NCI-H2107 (cell line): ENCODE measurements at places on chromosomes 6 and 20.

- DNase-seq: no peak
These were observed 39.4 kb downstream of the MAP7 start for GRCh38 chr6:136510782-136511181.

DNA sequence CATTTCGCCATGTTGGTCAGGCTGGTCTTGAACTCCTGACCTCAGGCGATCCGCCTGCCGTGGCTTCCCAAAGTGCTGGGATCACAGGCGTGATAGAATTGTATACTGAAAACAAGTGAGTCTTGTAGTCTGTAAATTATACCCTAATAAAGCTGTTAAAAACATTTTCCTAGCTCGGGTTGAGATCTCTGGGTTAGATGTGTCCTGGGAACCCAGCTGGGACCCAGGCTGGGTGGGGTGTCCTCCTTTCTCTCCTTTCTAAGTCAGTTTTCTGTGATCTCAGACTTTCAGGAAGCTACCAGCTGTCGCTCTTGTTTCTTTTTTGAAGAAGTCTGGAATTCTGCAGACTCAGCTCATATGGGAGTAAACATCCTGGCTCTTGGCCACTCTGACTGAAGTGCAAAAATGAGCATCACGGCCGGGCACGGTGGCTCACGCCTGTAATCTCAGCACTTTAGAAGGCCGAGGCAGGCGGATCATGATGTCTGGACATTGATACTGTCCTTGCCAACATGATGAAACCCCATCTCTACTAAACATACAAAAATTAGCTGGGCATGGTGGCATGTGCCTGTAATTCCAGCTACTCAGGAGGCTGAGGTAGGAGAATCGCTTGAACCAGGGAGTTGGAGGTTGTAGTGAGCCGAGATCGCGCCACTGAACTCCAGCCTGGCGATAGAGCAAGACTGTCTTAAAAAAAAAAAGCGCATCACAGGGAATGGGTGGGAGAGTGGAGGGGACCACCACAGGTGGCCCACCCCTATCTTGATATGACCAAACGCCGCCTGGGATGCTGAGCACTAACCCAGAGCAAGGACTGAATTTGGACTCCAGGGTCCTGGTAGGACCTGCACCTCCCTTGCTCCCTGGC is 9.9 kb upstream of the PCIF1 start:
- no peak for DNase-seq

GRCh38 chr20:9889270-9889981 is 50.5 kb upstream of the PAK5 start:
- no peak for DNase-seq

DNA sequence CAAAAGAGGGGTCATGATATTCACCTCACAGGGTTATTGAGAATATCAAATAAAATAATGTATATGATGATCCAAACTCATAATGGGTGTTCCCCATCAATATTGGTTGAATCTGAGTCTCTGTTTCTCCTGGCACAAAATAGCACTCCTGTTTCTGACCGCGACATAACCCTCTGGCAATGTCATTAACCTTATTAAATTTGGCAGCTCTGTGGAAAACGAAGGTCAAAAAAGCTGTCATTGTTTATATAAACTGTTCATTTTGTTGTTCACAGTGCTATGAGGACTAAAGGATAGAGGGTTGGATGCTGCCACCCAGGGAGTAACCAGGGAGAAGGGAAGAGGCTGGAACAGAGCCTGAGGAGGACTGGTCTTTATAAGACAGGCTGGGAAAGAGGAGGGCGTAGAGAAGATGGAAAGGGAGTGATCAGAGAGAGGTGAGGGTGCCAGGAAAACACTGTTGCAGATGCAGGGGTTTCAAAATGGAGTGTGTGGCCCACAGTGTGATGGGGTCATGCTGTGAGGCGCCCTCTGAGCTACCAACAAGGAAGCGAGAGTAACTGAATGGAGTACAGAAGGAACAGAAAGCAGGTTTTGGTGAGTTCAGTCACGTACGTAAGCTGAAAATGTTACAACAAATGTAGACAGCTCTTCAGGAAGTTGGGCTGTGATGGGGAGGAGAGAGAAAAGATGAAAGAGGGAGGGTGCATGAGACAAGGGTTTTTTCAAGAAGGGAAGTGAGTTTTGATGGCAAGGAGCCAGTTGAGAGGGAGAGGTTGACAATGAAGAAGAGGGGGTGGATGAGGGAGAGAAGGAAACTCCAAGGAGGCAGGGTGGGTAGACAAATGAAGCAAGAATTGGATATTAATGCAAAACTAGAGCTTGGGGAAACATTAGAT is 251.6 kb upstream of the TAB2 start:
- no peak for DNase-seq

GRCh38 chr6:32151863-32152768 is at the start of gene PRRT1:
Gene PRRT1 (minus strand): TSS chr6:32151939. CDS start chr6:32151827, 112 bp downstream.
- DNase-seq: no peak

GRCh38 chr20:25495189-25495824 is 87.8 kb downstream of the GINS1 start:
- no peak for DNase-seq

GRCh38 chr20:60761056-60761455 is 491.0 kb upstream of the CDH4 start:
- no peak for DNase-seq

- DNase-seq: no peak
These were observed 17.7 kb downstream of the OSBPL2 start for GRCh38 chr20:62255976-62256375.

DNA sequence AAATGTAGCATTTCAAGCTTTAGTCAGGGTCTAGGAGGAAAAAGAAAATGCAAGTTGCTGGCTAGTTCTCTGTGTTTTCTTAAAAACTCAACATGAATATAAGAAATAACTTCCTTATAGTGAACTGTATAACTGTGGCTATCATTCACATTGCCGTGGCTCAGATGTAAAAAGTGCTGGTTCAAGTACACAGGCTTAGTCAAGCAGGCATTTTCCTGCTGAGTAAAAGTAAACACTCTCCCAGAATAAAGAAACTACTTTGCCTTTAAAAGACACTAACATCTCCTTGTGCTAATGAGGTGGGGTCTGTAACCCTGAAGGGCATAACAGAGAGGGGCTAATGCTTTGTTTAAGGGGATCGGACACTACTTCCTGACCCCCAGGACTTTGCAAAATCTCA is 3.3 kb downstream of the ATP5F1E start:
- DNase-seq: no peak

- DNase-seq: no peak
These were observed 127.6 kb upstream of the SNX9 start for GRCh38 chr6:157695301-157696040.

- no peak for DNase-seq
These were observed 140.6 kb downstream of the RPS12 start for GRCh38 chr6:132954936-132955335.

DNA sequence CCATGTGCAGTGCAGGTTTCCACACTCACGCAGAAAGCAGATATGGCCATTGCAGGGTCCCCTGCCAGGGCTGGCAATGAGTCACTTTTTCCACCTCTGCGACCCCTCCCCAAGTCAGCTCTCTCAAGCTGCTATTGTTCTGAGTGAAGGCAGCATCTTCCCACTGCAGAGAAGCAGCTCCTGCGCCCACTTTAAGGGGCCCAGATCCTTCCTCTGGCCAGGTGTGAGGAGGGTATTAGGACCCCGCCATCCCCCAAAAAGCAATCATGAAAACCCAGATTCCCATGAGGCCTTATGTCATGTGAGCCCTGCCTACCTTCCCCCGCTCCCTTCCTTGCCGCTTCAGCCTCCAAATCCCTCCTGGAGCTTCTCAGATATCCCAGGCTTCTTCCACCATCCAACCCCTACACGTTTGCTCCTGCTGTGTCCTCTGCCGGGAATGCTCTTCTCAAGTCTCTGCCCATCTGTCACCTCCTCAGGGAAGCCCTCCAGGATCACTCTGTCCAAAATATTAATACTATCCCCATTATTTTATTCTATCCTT is 220.3 kb downstream of the NFATC2 start:
- DNase-seq: no peak

DNA sequence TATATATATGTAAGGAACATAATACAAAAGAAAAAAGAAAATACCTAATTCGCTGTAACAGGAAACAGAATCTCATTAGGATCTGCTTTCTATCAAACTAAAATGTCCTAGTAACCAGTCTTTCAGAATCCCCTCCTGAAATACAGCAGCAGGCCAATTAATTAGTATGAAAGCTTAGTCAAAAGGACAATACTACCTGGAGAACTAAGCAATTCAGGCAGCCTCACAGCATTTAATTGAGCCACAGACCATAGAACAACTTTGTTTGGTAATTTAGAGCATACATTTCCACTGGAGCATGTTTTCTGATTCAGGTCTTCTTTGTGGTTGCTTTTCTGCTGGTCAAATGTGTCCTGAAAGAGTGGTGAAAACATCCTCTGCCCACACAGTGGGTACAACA is 516.0 kb downstream of the LMBRD1 start:
- no peak for DNase-seq

DNA sequence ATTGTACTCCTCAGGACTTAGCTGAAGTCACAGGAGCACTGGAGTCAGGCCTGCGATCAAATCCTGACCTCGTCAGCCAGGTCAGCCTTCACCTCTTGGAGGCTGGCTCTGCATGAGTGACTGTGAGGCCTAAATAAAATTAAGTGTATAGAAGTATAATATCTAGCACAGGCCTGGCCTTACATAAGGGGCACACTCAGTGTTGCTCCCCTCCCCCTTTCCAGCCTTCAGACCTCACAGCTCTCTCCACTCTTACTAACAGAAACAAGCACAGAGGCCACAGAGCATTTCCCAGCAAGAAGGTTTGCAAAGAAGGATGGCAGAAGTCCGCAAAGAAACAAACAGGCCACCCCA is 84.8 kb downstream of the TRERF1 start:
- DNase-seq: no peak

- DNase-seq: no peak
These were observed 498.3 kb upstream of the SULF2 start for GRCh38 chr20:48283470-48284110.

DNA sequence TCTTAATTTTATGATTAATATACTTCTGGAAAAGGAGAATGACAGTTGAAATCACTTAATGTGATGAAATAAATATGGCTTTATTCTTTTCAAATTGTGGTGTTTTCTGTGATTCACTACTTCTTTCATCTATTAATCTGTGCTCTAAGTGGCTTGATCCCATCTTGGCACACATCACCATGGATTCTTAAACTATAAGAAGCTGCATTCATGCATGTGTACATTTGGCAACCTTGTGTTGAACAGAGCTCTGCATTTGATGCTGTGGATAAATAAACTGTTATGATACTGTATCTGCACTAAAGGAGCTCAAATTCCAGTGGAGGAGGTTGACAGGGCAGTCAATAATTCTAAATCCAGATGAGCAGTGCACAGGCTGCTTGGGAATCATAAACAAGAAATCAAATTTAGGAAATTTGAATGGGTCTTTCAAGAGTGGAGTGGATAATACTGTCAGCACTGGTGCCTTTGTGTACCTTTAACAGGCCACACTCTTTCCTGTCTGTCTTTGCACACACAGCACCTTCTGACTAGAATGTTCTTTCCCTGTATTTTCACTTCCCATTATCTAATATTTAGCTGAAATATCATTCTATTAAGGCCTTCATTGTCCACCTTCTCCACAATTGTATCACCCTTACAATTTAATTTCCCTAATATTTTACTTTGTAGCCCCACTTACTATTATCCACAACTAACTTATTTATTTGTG is 252.9 kb downstream of the GRM1 start:
- DNase-seq: no peak

- DNase-seq: no peak
These were observed 9.0 kb downstream of the FAM110A start for GRCh38 chr20:842547-842940.

DNA sequence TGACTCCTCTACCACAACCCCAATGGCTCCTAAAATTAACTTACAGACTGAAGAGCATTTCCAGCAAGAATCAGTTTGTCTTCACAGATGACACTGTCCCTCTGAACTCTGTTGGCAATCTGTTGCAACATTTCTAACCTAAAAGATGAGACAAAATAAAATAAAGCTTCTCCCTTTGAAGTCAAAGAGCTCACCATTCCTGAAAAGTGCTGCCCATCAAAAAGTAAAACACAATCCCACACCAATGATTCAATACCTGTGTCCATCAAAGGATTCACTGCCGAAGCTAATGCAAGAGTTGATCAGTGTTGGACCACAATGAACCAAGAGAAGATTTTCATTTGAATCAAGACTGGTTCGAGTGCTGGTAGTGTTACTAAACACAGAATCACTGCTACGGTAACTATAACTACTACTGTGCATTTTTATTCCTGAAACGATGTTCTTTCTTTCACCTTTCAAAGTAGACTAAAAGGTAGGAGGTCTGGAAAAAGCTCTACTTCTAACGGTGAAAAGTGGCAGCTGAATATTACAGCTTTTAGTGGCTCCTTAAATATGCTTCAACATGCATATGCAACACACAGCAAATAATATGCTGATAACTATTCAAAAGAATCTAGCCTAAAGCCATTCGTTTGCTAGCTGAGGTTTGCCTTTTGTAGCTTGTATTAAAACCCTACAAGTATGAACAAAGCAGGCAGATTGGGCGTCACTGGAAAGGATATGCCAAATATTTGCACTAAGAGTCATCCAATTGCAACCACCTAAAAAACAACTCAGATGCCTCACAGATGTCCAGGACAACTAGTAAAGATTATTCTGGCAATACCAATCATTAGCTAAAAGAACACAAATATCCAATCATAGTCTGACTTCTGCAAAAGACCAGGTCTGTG is at the start of gene DST:
Gene DST, minus strand, starts transcription at position 524 of the 896 bp plus-strand sequence.
- no peak for DNase-seq

- no peak for DNase-seq
These were observed 8.6 kb upstream of the IL22RA2 start for GRCh38 chr6:137181891-137182653.

- DNase-seq: no peak
These were observed 8.5 kb downstream of the TFAP2C start for GRCh38 chr20:56637576-56637975.
